ENCODE measurements at places on chromosomes 16 and 17.

GRCh38 chr17:1936766-1937165 is 88.4 kb downstream of the RTN4RL1 start:
- DNase-seq = no peak

GRCh38 chr16:55033225-55034156 is 102.8 kb downstream of the IRX5 start:
- no peak for DNase-seq

- peak; percentile 96 for DNase-seq
Measured at GRCh38 chr17:72715906-72716572, 376.4 kb downstream of the SLC39A11 start.

DNA sequence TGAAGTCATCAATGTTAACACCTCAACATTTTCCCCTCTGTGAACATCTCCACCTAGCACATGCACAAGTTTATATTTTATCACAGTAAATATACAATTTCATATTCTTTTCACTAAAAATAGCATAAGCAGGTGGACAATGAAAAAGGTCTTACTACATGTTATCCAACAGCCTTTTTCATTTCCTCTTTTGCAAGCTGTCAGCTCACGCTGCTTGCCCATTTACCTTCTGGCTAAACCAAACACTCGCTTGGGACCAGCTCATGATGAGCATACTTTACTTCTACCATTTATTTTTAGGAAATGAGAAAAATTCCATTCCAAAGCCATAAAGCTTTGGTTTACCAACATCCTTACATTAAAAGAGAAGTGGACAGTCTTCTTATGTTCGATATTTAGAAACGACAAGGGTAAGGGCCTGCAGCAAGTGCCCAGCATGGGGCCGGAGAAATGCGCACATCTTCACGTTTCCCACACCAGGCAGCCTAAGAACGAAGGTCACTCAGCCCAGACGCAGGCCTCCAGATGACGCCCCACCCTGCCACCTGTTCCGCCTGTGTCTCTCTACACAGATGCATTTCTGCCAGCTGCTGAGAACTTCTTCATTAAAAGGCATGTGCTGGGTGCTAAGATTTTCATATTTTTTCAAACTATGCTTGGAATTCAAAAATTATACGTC is 13.9 kb downstream of the SNN start:
- no peak for DNase-seq

DNA sequence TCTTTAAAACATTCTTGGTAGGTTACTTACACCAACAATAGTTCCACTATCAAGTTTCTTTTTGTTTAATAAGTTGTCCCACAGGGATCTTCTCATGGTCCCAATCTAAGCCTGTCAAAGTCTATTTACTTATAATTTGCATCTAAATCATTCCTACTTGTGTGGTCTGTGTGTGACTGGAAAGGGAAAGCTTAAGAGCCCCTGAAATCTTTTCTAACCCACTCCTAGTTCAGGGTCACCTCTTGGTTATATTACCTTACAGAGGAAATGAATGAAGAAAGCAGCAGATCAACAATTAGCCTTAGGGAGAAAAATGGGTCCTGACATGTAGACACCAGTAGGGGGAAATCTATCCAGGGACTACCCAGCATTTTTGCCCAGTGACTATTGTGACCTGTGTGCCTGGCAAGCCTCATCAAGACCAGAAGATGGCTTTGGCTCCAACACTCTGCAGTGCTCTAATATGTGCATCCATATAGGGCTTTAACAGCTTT is 110.4 kb upstream of the HAS3 start:
- peak; percentile 78 for DNase-seq

DNA sequence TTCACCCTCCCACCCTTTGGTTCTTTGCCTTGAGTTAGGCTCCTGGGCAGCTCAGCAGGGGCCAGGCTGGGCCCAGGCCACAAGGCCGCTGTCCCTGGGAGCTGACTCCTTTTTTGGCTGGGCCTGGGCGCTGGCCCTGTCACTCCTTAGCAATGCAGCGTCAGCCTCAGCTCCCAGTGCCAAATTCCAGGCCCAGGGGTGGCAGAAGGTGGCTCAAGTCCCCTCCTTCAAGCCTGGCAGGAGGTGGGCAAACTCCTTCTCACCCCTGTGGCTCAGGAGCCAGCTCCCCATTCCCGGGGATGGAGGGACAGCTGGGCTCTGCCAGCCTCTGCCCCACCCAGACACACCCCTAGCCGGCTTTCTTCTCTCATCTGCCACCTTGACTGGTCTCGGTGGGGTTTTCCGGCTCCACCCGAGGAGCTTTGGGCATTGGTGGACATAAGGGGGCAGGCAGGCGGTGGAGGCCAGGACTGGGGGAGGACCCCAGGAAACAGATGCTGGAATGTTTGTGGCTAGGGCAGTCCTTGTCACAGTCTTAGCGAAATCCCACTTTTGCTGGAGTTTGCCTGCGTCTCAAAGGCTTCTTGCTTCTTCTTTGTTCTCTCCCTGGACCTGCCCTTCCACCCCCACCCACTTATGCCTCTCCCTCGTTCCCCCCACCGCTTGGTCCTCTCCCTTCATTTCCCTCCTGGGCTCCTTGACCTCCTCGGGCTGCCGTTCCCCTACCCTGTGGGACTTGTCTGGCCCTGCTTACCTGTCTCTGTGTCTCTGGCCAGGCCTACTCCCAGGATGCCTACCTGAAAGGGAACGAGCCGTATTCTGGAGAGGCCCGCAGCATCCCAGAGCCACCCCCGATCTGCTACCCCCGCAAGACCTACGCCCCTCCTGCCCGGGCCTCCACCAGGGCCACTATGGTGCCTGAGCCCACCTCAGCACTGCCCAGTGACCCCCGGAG is 37.4 kb downstream of the ARHGAP23 start:
- peak; percentile 84 for DNase-seq

- no peak for DNase-seq
Measured at GRCh38 chr17:66638707-66639479, 196.0 kb upstream of the CACNG5 start.

Measured in EL (cell line).